ENCODE measurements at places on chromosomes 16 and 17.

- DNase-seq: peak; percentile 100
Observed at GRCh38 chr16:29943846-29944799, 17.8 kb upstream of the TMEM219 start.

DNA sequence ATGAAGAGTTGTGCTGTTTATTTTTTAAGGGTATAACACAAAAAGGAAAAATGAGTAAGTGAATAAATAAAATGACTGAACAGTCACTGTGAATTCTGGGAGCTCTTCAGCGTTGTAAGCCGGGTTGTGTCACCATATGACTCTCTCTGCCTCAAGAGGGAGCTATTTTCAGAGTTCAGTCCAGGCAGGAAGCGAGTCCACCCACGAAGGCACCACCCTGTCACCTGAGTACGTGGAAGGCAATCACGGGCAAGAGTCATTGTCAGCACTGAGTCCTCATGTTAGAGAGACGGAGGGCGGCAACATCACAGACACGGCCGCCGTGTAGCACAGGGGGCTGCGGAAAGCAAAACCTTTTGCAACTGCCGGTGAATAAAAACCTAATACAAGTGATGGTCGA is 227.6 kb downstream of the UTP18 start:
- peak; percentile 7 for DNase-seq

- peak; percentile 44 for DNase-seq
Observed at GRCh38 chr17:63082273-63082861, 116.3 kb downstream of the TANC2 start.

- DNase-seq: no peak
Observed at GRCh38 chr16:10511829-10512228, 68.6 kb downstream of the EMP2 start.

GRCh38 chr17:81737947-81738800 is 26.1 kb downstream of the SLC25A10 start:
- DNase-seq: no peak

DNA sequence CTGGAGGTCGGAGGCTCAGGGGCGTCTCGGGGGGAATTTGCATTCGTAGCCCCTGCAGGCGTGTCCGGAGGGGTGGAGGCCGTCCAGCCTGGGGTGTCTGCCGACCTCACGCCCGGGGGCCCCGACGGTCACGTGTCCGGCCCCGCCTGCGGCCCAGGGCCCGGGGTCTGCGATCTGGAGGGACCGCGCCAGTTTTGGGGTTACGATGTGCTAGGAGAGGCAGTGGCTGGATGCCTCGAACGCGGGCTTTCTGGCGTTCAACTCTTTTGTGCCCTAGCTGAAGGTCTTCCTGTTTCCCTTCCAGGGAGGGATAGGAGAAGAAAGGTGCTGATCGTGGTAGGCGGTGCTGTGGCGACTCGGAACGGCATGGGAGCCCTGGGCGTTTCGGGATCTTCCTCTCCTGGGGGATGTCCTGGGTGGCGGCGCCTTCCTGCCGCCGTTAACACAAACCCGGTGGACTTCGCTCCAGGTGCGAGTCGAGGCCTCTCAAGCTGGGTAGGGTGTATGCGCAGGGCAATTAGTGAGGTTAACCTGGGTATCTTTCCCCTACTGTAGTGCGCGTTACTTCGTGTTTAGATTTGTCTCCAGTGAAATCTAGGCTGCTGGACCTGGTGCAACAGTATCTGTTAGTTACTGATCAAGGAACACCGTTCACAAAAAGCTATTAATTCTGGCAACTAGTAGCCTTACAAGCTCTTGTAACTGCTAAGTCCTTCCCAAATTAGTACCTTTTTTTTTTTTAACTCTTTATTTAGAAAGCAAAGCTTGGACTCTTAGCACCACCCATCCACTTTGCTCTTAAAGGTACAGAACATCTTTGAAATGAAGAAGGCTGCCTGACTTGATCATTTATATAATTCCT is 1.3 kb downstream of the AKAP1 start:
- peak; percentile 55 for DNase-seq

DNA sequence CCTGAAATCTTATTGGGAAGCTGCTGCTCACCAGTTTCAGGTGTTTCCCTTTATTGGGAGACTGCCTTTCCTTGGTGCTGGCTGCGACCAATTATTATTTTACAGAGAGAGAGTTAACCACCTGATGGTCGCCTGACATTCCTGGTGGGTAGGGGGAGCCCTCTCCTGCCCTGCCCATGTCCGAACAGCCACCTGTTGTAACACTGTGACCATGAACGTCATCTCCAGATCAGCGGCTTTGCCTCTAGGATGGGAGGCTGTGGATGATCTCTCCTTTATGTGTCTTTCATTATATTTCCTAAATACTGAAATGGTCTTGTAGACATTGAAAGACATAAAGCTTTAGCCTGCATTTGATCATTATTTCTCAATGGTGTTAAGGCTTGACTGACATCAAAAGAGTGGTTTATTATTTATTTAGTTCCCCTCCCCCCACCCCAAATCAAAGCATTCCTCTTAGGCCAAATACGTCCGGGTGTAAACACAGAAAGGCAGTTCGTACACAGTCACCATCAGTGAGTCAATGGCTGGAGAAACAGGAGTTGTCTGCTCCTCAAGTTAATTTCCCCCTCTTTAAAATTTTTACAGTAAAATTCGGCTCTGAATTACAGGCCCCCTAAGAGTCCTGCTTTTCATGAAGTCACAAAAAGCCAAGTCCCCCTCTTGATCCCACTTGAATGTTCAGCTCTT is 57.8 kb upstream of the CACNG5 start:
- DNase-seq: no peak
